ENCODE measurements at places on chromosomes 5 and 9.
A peak's percentile ranks its signal among the peaks of the same experiment; 100 is the strongest.

DNA sequence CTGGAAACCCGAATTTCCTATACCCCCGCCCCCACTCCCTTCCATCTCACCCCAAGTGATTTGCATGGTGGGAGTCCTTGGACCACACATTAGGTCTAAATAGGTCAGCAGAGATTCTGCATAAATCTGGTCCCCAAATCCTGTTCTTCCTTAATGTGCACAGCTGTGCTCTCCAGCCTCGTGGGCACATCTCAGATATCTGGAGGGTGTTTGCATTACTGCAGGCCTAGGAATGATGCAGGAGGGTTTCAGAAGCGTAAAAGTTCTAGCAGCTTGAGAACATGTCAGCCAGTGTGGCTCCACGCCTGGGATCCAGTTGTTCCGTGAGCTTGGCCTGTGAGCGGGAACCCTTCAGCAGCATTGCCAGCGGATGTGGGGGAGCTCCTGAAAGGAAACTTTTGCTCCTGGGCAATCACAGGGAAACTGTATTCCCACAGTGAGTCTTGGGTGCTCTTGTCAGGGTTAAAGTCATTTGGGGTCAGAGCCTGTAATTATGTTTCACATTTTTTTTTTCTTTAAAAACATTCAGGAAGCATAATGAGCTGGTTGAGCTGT lies 12.9 kb downstream of the ARHGAP26 start:
- DNase-seq, result no peak

- DNase-seq, result peak; percentile 43
Measured at GRCh38 chr5:14208071-14209021, 65.2 kb downstream of the TRIO start.

DNA sequence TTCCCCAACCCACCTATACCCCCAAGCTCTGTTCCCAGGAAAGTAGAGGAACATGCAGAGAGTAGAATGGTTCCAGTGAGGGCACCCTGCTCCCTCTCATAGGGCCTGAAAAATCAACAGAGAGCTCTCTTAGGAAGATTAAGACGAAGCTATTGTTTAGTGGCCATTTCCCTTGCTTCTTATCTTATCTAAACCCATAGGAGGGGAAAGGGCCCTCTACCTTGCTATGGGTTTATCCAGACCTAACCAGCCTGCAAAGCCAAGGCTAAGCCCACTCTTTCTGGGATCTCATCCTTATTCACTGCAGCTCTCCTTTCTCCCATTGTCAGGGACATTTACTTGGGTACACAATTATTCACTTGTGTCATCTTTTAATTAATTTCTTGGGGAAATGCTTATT lies 39.3 kb upstream of the HK3 start:
- no peak for DNase-seq

- peak; percentile 81 for DNase-seq
Measured at GRCh38 chr5:72956324-72957140, 691 bp downstream of the FCHO2 start.

- no peak for DNase-seq
Measured at GRCh38 chr9:120210274-120210673, 369.7 kb downstream of the CDK5RAP2 start.

DNA sequence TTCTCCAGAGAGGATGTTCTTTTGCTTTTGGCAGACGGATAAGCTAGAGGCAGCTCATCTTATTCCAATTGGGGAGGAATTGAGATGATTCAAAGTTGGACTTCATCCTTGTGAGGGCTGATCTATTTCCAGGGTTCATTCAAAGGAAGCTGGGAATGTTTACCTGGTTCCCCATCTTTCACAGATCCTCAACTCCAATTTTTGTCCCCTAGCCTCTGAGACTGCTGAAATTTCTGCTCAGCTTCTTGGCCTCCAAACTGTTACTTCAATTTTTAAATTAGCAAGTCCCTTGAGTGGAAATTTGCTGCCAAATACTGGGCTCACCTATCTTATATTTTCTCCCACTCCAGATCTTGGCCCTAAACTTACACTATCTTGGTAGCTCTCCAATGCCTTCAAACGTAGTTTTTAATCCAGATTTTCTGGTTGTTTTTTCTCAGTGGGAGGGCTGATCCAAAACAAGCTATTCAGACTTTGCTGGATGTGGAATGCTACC lies 93.9 kb upstream of the NEK6 start:
- DNase-seq, result no peak

DNA sequence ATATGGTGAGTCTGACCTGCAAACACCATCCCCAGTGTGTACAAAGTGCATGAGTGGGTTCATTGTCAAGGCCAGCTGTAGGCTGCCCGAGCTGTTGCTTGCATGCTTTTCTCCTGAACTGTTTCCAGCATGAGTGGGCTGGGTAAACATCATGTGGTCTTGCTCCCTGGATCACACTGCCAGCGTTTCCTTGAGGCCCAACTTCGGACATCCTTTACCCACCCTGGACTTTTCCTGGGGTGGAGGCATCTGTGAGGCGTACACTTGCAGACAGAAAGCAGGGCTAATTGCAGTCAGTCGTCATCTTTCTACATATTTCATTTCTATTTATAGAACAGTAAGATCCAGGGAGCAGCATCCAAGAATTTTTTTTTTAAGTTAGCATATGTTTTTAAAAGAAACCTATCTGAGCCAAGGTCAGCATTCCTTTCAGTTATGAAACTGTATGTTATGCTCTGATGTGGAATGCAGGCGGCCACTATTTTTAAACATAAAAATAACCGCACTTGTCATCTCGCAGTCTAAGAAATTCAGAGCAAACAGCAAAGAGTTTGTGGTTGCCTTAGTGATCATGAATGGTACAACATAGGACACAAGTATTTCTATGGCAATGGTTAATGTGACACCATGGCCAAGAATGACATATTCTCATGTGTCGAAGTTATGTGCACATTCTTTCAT lies 106.5 kb upstream of the DMRT1 start:
- no peak for DNase-seq

GRCh38 chr5:62328772-62329491 lies 22.9 kb downstream of the KIF2A start:
- no peak for DNase-seq

DNA sequence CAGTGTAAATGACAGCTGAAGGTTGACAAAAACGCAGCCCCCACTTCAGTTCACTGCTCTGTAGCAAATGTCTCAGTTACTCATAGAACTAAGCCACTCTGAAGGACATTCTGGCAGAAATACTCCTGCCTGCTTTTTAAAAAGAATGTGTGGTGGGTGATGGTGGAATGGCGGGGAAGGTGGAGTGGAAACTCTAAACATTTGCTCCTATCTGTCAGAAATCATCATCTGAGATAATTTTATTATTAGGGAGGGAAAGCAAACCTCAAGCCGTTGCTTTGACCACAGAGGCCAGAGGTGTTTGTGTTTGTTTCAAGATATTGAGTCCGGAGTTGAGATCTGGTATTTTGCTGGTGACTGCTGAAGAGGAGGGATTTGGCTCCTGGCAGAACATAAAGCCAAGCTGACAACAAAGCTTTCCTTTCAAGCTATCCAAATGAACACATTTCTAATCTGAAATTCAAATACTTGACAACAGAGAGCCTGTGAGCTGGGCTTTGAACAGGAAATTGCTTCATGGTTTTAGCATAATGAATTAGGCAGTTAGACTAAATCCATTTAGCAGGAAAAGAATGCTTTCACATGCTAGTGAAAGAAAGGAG lies 362.7 kb downstream of the CSNK1G3 start:
- no peak for DNase-seq

DNA sequence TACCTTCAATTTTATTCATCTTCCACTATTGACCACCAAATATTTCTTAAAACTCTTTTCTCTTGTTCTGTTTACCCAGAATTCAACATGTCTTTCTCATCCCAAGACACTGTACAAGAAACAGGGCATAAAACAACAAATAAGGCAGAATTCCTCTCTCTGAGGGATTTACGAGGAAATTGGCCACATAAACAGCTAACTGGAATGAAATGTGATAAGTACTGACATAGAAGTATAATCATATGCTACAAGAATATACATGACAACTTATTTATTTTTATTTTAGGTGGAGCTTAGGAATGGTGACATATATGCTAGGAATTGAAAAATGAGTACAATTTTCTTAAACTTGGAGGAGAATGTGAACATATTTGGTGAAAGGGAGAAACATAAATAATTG lies 48.8 kb upstream of the FBN2 start:
- no peak for DNase-seq

GRCh38 chr5:176620333-176620981 lies 9.9 kb downstream of the SNCB start:
- DNase-seq, result no peak

GRCh38 chr5:8788246-8788645 lies 757.6 kb downstream of the SEMA5A start:
- DNase-seq, result no peak

GRCh38 chr5:150613991-150614660 lies 26.3 kb upstream of the SYNPO start:
- no peak for DNase-seq

DNA sequence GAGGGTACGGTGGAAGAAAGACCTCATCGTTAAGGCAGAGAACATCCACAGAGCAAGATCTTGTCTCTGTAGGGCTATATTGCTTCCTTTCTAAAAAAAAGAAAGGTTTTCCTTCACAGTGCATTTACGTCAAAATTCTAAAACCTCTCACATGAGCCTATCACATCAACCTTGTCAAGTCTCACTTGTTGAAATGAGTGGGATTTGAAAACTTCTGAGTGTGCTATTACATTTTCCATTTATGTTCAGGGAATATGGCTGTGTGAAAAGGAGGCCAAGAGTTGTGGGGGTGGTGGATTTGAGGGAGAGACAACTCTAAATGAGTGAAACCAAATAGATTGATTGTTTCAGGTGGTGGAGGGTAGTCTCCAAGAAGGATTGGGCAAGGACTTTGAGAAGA lies 147.1 kb upstream of the MPDZ start:
- no peak for DNase-seq

DNA sequence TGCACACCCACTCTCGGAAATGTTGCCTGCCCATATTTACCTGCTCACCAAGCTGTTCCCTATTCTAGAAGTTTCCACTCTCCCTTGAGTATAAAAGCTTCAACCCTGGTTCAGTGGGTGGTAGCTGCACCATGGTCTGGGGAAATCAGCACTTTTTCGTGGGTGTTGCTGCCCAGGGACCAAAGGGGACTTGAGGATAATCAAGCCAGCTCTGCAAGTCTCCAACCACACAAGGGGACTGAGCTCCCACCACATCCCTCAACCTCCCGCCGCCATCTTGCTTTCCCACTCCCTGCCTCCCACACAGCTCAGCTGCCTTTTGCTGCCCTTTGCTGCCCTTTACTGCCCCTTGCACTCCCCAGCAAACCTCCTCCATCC lies 210.0 kb downstream of the AUH start:
- no peak for DNase-seq

- no peak for DNase-seq
Measured at GRCh38 chr5:14101922-14102321, 41.2 kb upstream of the TRIO start.

- no peak for DNase-seq
Measured at GRCh38 chr9:130118841-130119518, 53.2 kb upstream of the NCS1 start.

DNA sequence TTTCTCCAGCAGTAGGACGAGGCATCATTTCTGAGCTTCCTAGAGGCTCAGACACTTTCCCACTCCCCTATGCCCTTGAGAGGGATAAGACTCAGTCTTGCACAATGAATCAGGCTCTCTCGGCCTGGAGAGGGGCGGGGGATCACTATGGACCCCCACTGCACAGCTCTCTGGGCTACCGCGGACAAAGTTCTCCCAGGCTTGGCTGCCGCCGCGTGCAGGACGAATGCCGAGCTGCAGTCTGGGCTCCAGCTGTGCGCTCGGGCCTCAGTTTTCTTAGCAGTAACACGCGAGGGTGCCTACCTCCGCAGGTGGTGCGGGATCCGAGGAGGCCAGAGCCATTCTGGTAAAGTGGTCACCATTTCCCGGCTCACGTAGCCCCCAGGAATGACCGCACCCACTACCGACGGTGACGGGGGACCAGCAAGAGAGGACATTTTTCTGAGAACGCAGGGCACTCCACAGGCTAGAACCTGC lies 3.4 kb upstream of the MYORG start:
- DNase-seq, result no peak

- no peak for DNase-seq
Measured at GRCh38 chr9:28503573-28503972, 930.3 kb upstream of the C9orf72 start.

- DNase-seq, result no peak
Measured at GRCh38 chr5:78738693-78739300, 90.2 kb upstream of the LHFPL2 start.

Data from Kasumi-1 (cell line).